Posterior cingulate gyrus (tissue), 11 donors: ENCODE measurements at places on chromosomes 11 and 22.
A peak's percentile ranks its signal among the peaks of the same experiment; 100 is the strongest.

GRCh38 chr11:65981972-65982823 is 19.8 kb downstream of the EIF1AD start:
- DNase-seq: peak; percentile 52

DNA sequence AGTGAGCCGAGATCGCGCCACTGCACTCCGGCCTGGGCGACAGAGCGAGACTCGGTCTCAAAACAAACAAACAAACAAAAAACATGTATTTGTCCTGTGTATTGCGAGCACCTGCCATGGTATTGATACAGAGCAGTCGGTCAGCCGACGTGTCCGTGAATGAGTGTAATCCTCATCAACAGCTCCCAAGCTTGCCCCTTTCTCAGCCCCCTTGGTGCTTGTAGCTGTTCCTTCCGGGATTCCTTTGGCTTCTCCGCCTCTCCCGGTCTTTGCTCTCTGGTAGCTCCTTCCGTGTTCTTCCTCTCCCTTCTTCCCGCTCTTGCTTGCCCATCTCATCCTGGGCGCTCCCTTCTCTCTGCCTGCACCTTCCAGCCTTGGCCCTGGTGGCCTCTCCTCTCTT is 10.9 kb downstream of the ZNF74 start:
- no peak for DNase-seq

GRCh38 chr11:97684486-97685439 is 1295.0 kb downstream of the JRKL start:
- DNase-seq: no peak

DNA sequence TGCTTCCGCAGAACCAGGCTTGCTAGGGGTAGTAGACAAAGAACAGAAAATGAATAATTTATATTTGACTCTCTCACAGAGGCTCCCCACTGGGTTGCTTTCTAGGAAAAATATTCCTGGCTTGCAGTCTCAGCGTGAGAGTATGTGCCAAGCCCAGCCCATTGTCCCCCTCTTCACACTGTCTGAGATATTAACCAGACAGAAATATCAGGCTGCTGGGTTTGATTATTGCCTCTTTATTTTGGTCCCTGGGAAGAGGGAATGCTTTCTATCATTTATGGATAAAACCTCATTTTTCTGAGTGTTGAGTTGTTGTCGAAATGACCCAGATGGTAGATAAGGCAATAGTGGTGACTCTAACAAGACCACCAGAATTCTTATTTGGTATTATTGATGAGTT is 367.9 kb downstream of the METTL15 start:
- DNase-seq: no peak

- no peak for DNase-seq
Measured at GRCh38 chr22:49025791-49026493, 801.7 kb downstream of the BRD1 start.

GRCh38 chr22:22772396-22772795 is 115.2 kb upstream of the IGLL5 start:
- no peak for DNase-seq

- DNase-seq: no peak
Measured at GRCh38 chr11:63829823-63830489, 9.0 kb upstream of the MARK2 start.
